ENCODE measurements at places on chromosomes 7 and 10.

GRCh38 chr10:45000138-45000751 is 478 bp upstream of the ZNF22 start:
- DNase-seq, result peak; percentile 94

GRCh38 chr10:132575320-132576201 is 38.0 kb downstream of the INPP5A start:
- DNase-seq, result peak; percentile 55

DNA sequence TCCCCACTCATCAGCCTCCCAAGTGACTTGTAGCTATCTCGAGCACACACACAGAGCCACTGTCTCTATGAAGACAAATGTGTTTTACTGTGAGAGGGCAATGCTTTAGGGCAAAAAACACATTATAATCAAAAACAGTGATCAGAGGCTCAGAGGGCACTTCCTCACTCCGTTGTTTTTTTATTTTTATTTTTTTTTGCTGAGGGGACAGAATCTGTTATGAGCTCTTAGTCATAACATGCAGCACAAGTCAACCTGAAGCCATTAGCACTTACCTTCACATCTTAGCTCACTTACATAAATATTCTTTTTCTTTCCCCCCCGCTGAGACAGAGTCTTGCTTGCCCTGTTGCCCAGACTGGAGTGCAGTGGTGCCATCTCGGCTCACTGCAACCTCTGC is 157.7 kb downstream of the CALN1 start:
- no peak for DNase-seq

DNA sequence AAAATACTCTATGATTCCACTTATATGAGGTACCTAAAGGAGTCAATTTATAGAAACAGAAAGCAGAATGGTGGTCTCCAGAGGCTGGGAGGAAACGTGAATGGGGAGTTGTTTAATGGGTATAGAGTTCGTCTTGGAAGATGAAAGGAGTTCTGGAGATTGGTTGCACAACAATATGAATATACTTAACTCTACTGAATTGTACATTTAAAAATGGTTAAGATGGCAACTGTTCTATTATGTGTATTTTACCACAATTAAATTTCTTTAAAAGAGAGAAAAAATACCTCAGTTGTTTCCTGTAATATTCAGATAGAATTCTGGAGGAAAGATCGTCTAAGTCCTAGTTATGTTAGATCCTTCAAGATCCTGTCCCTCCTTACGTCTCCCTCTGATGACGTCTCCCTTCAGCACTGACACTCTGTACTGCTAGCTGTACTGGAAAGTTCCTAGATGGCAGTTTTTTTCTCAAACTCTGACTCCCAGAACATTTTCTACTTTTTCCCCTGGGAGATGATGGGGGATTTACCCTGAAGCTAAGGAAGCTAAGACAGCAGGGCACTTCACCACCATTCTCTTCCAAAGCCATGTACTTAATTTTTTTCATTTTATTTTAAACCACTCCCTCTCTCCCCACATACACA is 53.2 kb upstream of the CAV2 start:
- no peak for DNase-seq

- no peak for DNase-seq
Observed at GRCh38 chr7:1987084-1987535, 245.6 kb downstream of the MAD1L1 start.

- DNase-seq, result no peak
Observed at GRCh38 chr10:69242040-69242851, 22.1 kb downstream of the HKDC1 start.

- no peak for DNase-seq
Observed at GRCh38 chr10:104101902-104102301, 16.2 kb upstream of the COL17A1 start.

DNA sequence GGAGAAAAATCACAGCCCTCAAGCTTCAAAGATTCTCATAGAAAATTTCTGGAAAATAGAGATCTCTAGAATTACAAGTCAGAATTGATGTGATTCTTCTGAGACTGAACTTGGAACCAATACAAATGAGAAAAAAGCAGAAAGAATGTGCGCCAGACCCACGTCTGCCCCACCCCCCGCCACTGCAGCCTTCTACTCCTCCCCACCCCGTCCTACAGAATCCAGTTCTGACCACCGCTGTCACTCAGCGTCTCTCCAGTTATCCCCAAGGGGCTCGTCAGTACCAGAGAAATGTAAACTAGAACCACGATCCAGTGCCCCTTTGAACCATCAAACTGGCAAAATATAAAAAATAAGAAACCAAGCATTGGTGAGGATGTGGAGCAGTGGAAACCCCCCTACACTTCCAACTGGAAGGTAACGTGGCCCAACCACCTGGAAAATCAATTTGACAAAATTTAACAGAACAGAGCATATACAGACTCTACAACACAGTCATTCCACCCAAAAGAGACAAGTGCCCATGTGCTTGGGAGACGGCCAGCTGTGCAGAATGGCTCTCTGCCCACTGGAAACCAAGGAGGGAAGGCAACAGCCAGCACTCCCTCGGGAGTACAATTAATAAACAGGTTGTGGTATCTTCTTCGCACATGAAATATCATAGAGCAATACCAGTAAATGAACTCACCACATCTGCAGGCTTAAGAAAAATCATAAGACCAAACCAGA is 397.9 kb downstream of the TNS3 start:
- no peak for DNase-seq

DNA sequence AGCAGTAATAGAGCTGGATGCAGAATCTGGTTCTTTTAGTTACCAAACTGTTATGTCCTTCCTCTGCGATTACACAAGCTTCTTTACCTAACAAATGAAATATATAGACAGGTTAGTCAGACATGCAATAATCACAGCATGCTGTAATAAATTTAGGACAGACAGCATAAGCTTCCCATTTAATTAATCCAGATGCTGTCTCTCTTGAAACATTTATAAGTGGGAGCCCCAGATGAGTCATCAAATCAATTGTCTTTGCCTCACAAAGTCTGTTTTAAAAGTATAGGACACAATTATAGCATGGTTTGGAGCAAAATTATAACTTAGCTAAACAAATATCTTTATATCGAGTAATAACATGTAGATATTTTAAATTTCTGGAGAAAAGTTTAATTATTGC is 1.6 kb downstream of the CDNF start:
- no peak for DNase-seq

- DNase-seq, result no peak
Observed at GRCh38 chr7:29798422-29798821, 7.9 kb upstream of the WIPF3 start.

DNA sequence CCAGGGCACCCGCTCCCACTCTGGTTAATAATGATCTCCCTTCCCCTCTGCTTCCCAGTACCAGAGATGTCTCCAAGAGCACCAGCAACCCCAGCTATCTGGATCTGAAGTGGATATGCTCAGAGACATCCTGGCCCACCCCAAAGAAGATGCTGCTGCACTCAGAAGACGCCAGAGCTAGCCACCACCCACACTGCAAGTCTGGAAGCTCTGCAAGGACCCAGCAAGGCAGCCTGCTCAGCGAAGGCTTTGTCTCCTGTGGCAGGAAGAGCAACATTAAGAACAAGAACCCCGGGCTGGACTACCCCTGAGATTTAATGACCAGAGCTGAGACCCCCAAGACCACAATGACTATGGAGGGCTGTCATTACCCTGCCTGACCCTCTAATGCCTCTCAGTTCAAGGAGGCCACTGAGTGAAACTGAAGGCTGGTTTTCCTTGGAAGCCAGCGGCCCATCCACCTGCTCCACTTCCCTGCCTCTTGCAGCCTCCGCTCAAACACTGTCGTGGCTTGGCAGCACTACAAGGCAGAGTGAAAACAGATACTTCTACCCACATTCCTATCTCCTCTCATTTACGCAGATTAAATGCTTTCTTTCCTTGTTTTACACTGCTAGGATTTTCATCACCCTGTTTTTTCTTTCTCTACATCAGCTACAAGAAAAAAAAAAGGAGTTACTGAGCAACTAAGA is 202.2 kb downstream of the SNX10 start:
- DNase-seq, result no peak

GRCh38 chr10:114682532-114682931 is 24.5 kb upstream of the ABLIM1 start:
- DNase-seq, result no peak

DNA sequence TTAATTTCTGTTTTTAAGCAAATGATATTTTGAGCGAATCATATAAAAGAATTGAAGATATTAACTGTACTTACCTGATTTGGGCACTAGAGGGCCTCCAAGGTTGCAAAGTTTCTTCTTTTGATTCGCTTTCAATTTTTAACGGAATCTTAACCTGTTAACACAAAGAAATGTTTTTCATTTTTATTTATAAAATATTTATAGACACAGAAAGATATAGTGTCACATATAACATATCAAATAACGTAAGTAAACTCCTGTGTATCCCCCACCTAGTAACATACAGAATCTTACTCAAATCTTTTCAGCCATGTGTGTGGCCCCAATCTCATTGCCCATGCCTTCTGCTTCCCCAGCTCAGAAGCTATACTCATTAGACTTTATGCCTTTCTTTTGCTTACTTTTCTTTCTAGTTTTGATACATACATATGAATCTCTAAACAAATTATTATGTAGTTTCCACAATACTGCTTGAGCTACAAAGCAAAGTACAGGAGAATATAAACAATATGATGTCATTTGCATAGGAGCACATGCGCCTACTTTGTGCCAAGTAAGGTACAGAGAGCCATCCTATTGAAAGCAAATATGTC is 49.5 kb upstream of the ZPBP start:
- no peak for DNase-seq

DNA sequence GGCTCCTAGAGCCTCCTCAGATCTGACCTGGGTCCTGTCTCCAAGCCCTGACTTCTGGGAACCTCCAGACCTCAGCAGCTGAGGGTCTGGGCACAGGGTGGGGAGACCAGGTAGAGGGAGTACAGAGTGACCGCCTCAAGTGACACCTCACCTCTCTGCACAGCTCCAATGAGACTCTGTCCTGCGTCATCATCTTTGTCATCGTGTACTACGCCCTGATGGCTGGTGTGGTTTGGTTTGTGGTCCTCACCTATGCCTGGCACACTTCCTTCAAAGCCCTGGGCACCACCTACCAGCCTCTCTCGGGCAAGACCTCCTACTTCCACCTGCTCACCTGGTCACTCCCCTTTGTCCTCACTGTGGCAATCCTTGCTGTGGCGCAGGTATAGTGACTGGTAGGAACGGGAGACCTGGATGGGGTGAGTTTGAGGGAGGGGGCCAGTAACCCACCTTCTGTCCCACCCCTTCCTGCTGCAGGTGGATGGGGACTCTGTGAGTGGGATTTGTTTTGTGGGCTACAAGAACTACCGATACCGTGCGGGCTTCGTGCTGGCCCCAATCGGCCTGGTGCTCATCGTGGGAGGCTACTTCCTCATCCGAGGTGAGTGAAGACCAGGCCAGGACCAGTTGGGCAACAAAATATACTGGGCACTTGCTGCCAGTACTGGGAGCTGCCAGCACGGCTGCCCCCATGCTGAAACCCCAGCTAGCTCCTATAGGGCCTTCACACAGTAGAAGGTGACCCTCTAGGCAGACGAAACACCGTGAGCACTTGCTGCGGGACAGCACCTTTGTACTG is 17.8 kb downstream of the SMO start:
- DNase-seq, result no peak

GRCh38 chr7:74351836-74352235 is 62.6 kb downstream of the CLIP2 start:
- no peak for DNase-seq

- no peak for DNase-seq
Observed at GRCh38 chr7:66522518-66522917, 106.2 kb upstream of the KCTD7 start.

All from suprapubic skin (tissue), 4 donors.